Fibroblast of skin of right quadriceps (primary cell): ENCODE measurements at places on chromosomes 7 and 10.
A peak's percentile ranks its signal among the peaks of the same experiment; 100 is the strongest.

GRCh38 chr7:139094030-139094429 lies 15.5 kb downstream of the ZC3HAV1 start:
- no peak for DNase-seq

DNA sequence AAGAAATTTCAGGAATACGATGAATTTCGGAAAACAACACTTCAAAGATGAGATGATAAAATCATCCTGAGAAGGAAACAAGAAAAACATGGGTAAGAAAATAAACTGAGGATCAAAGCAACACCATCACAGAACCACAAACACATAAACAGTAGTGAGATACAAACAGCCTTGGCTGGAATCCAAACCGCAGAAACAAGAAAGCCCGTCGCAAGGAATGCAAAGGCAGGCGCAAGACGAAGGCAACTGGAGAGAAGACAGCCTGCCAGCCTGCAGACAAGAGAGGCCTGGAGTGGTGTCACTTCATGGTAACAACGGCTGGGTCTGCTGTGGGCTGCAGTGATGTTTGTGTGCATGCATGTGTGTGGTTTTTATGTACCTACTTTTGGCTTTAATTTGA lies 61.8 kb upstream of the DRGX start:
- peak; percentile 29 for DNase-seq

GRCh38 chr7:71645836-71646235 lies 513.9 kb downstream of the GALNT17 start:
- no peak for DNase-seq

DNA sequence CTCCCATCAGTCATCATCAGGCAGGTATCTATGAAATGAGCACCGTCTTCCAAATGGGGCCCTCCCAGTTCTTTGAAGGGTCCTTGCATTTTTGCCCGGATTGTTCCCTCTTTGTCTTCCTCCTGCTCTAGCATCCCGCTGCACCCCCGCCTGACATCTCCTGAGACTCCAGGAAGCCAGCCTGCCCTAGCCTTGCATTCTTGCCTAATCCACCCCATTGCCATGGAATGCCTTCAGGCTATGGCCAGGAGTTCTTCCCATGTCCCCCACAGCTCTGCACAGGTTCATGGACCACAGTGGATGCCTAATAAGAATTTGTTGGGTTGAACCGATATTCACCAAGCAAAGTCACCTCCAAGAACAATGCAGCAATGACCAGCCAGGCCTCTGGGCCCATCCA lies 62.1 kb downstream of the ZMIZ1 start:
- DNase-seq = peak; percentile 59

DNA sequence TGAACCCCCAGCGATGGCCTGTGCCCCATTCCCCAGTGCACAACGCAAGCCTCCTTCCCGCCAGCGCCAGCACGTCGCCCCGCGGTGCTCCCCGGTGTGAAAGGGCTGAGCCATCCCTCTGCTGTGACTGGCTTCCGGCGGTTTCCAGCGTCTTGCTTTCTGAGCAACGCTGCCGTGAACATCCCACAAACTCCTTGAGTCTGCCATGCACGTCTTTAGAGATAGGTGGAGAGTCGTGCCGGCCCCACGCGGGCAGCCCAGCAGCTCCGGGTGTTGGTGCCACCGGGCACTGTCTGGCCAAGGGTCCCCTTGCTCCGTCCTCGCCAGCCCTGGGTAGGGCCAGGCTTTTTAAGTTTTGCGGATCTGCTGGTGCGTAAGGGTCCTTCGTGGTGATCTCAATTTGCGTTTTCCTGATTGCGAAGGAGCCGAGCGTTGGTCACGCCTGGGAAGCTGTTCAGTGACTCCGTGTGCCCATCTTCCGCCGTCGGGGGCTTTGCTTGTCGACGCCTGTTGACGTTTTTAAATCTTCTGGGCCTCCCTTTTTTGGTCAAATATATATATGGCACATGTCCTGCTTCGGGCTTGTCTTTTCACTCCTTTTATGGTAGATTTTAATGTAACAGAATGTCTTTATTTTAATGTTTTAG lies 70.6 kb downstream of the FOXL3 start:
- no peak for DNase-seq
